ENCODE measurements at places on chromosomes 2 and 18. TPM values are rescaled to one million over a fixed set of nuclear protein-coding genes. Genes with fewer than 3 reads are reported as not detected.

- H3K4me3 ChIP-seq = no peak overlapping the region
- H3K36me3 ChIP-seq = peaks cover 6% of the 10 kb centered on the region
- H3K27me3 ChIP-seq = no peaks in the 10 kb centered on the region
- no peak overlapping the region for H3K27ac ChIP-seq
- peaks cover 3% of the 10 kb centered on the region for H3K4me1 ChIP-seq
Measured at GRCh38 chr2:69483024-69483423, 45.8 kb upstream of the NFU1 start.

DNA sequence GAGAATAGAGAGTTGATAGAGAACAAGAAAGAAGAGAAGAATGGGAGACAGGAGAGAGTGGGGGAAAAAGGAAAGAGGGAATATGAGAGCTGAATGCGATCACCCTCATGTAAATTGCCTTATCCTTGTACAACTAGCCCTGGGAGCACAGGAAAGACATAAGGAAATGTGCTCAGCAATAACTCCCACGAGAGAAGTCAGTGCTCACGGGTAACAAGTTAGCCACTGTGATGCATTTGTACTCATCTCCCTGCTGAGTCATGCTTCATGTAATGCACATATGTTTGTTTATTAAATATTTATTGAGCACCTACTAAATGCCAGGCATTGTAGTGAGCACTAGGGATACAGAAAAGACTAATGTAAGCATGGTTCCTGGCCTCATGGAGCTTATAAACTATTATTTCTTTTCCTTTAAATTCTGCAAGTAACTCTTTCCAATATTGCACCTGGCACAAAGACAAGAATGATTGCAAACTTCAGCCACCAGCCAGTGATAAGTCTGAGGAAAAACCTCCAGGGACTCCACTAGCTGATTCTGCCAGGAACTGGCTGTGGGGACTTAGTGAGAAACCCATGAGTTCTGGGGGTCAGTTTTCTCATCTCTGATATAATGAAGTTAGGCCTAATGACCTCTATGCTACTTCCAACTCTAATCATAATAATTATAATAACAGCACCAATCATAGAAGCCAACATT lies 124.1 kb downstream of the LNPK start:
- no peaks in the 10 kb centered on the region for H3K36me3 ChIP-seq
- no peaks in the 10 kb centered on the region for H3K4me1 ChIP-seq

DNA sequence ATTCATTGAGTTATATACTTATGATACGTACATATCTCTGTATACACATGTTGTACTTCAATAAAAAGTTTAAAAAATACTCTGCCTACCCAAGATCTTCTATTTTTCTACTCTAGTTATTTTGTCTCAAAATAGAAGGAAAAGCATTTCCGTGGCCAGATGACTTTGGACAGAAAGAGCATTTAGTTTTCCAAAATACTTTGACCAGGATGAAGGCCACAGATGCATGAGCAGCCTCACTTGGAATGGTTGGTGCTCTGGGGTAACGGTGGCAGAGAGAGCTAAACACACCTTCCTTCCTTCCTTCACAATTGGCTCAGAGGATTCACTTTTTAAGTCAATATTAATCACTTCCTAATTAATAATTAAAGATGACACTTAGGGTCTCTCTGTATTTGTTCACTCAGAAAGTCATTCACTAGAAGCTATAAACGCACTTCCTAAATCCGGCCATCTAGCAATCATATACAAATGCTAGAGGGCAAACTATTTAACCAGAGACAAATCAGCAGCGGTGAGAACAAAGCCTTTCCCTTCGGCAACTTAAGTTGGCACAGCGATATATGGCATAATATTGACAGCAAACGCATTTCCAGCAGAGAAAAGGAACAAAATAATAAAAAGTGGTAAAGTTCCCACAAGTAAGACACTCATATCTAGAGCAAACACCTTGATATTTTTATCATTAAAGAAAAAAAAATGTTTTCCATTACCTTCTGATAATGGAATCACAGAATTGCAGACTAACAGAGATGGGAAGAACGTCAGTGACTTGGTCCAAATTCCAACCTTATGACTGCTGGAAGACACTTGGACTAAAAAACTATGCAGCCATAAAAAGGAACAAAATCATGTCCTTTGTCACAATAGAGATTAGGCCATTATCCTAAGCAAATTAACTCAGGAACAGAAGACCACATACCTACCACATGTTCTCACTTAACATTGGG lies 55.9 kb upstream of the NARS1 start:
- no peaks in the 10 kb centered on the region for H3K27me3 ChIP-seq
- no peaks in the 10 kb centered on the region for H3K4me1 ChIP-seq
- DNase-seq = no peak
- H3K36me3 ChIP-seq = peaks cover 70% of the 10 kb centered on the region
- peak overlapping the region; percentile 12 for H3K27ac ChIP-seq

GRCh38 chr2:104583811-104584210 lies 270.1 kb upstream of the POU3F3 start:
- no peak overlapping the region for H3K27ac ChIP-seq
- DNase-seq = no peak
- H3K4me3 ChIP-seq = no peak overlapping the region
- H3K4me1 ChIP-seq = no peaks in the 10 kb centered on the region

DNA sequence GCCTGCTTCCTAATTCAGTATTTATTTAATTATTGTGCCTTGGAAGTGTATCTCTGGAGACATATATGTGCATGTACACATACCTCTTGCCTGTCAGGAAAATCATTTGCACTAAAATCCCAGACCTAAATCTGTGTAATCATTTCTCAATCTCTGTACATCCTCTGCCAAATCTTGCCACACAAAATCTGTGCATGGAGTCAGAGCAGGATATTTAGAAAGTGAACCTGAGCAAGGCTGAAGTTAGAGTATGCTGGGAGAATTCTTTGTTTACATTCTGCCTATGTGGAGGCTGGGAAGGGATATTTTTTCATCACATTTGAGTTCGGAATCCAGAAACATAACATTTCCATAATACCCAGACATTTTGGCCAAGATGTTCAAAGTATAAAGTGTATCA lies 9.3 kb downstream of the XRCC5 start:
- no peak overlapping the region for H3K27ac ChIP-seq
- H3K4me3 ChIP-seq = no peak overlapping the region
- H3K4me1 ChIP-seq = peaks cover 16% of the 10 kb centered on the region

GRCh38 chr2:221552291-221552690 lies 19.8 kb downstream of the EPHA4 start:
- H3K27me3 ChIP-seq = no peaks in the 10 kb centered on the region
- H3K27ac ChIP-seq = no peak overlapping the region
- DNase-seq = no peak
- no peaks in the 10 kb centered on the region for H3K36me3 ChIP-seq
- H3K4me3 ChIP-seq = no peak overlapping the region

The ACKR3 gene
- 26.8 TPM for total RNA-seq

DNA sequence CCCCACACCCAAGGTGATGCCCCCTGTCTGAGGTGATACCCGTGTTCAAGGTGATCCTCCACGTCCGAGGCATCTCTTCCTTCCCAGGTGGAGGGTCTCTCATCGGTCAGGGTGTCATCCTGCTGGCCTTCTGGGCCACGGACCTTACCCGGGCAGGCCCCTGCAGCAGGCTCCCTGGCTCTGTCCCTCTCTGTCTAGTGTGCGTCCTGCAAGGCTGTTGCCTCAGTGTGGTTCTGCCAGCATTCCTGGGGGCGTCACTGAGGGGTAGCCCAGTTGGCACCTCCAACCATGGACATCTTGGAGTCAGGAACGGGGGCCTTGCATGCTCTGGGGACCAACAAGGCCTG lies 5.6 kb upstream of the PER2 start:
- peaks cover 9% of the 10 kb centered on the region for H3K27me3 ChIP-seq
- DNase-seq = no peak
- peaks cover 9% of the 10 kb centered on the region for H3K4me1 ChIP-seq
- H3K36me3 ChIP-seq = no peaks in the 10 kb centered on the region
- no peak overlapping the region for H3K4me3 ChIP-seq

- H3K27me3 ChIP-seq = no peaks in the 10 kb centered on the region
- peaks cover 10% of the 10 kb centered on the region for H3K4me1 ChIP-seq
- no peaks in the 10 kb centered on the region for H3K36me3 ChIP-seq
- no peak for DNase-seq
Measured at GRCh38 chr2:25853038-25853638, 25.1 kb downstream of the ASXL2 start.

GRCh38 chr2:38907743-38908562 lies 18.3 kb downstream of the ARHGEF33 start:
- no peaks in the 10 kb centered on the region for H3K27me3 ChIP-seq
- no peak overlapping the region for H3K27ac ChIP-seq
- H3K4me1 ChIP-seq = no peaks in the 10 kb centered on the region
- no peak overlapping the region for H3K4me3 ChIP-seq
- no peak for DNase-seq

DNA sequence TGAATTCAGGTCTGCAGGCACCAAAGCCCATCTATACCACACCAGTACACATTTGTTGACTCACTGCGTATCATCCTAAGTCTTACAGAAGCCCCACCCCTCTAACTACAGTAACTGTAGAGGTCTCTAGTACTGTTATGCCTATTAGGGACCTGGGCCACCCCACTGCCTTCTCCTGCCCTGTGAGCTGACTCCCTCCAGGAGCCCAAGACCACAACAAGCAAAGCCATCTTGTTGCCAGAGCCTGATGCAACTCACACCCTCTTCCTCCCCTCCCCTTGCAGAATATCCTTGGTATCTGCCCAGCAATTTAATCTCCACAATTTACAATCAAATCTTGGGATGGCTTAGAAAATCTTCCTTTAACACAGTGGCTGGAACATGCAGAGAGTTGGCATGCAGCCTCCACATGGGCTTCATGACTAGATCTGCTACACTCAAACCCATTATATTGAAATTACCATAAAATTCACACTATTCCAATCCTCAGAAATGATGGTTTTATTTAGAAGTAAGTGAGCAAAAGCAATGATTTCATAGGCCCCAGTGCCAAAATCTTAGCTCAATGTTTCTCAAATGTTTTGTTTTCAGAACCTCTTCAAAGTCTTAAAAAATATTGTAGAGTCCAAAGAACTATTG lies 17.7 kb upstream of the CYP1B1 start:
- H3K36me3 ChIP-seq = no peaks in the 10 kb centered on the region
- DNase-seq = peak; percentile 48
- no peaks in the 10 kb centered on the region for H3K27me3 ChIP-seq

GRCh38 chr2:118049816-118050140 lies 35.9 kb upstream of the CCDC93 start:
- no peaks in the 10 kb centered on the region for H3K36me3 ChIP-seq
- no peak overlapping the region for H3K4me3 ChIP-seq

The ADI1 gene
- total RNA-seq = 51.3 TPM

GRCh38 chr2:60964651-60965498 lies 52.6 kb upstream of the PEX13 start:
- H3K4me1 ChIP-seq = peaks cover 14% of the 10 kb centered on the region
- no peaks in the 10 kb centered on the region for H3K36me3 ChIP-seq
- no peak for DNase-seq

The OR6B2 gene
- not detected for total RNA-seq

The USP40 gene
- 38.3 TPM for total RNA-seq

The NAT8 gene
- total RNA-seq = not detected

The TEKT4 gene
- not detected for total RNA-seq

DNA sequence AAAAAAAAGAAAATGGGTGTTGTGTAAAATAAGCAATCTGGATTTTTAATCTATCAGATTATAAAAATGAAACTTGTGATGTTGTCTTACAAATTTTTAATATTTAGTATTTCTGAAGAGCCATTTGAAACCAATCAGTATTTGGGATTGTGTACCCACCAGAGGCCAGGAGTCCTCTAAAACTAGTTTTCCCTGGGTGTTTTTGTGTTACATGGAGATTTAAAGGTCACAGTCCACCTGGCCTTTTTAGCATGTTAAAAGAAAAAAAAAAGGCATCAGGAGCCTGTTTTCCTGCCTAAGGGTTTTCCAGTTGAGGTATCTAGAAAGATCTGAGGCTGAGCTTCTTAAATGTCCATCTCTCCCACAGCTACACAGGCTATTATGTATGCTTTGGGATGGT lies 221.7 kb downstream of the LTBP1 start:
- H3K36me3 ChIP-seq = no peaks in the 10 kb centered on the region
- no peak overlapping the region for H3K4me3 ChIP-seq
- H3K4me1 ChIP-seq = peaks cover 45% of the 10 kb centered on the region
- H3K27me3 ChIP-seq = no peaks in the 10 kb centered on the region
- no peak for DNase-seq

- no peaks in the 10 kb centered on the region for H3K27me3 ChIP-seq
- H3K36me3 ChIP-seq = no peaks in the 10 kb centered on the region
- no peak for DNase-seq
Measured at GRCh38 chr18:60191926-60192325, 180.6 kb downstream of the MC4R start.

The TSGA10 gene
- total RNA-seq = 5.0 TPM

The CIB4 gene
- total RNA-seq = not detected

The HNMT gene
- 100 TPM for total RNA-seq

The SIX3 gene
- not detected for total RNA-seq

- H3K27ac ChIP-seq = no peak overlapping the region
- H3K4me3 ChIP-seq = no peak overlapping the region
- no peaks in the 10 kb centered on the region for H3K36me3 ChIP-seq
Measured at GRCh38 chr2:156812496-156812895, 376.3 kb downstream of the GPD2 start.

DNA sequence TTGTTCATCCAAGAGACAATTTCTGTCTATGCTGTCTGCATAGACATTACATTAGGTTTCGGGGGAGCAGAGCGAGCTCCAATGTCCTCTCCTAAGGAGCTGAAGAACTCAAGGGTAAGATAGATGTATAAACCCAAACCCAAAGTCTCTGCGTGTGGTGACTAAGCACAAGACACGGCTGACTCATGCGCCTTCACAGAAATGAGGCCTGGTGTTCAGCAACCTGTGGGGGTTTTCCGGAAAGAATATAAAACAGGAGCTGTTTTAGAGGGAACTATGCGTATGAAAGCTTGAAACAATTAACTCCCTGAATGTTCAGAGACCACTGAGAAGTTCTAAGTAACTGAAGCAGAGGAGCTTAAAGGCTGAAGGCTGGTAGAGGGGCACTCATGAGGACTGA lies 154.7 kb downstream of the SOX11 start:
- H3K4me1 ChIP-seq = no peaks in the 10 kb centered on the region
- no peaks in the 10 kb centered on the region for H3K36me3 ChIP-seq
- H3K27me3 ChIP-seq = no peaks in the 10 kb centered on the region
- no peak overlapping the region for H3K4me3 ChIP-seq
- no peak overlapping the region for H3K27ac ChIP-seq
- no peak for DNase-seq

GRCh38 chr2:24972315-24972961 lies 683 bp upstream of the DNAJC27 start:
- no peaks in the 10 kb centered on the region for H3K27me3 ChIP-seq
- DNase-seq = peak; percentile 69
- H3K36me3 ChIP-seq = no peaks in the 10 kb centered on the region
- H3K27ac ChIP-seq = peak overlapping the region; percentile 98
- peak overlapping the region; percentile 93 for H3K4me3 ChIP-seq

DNA sequence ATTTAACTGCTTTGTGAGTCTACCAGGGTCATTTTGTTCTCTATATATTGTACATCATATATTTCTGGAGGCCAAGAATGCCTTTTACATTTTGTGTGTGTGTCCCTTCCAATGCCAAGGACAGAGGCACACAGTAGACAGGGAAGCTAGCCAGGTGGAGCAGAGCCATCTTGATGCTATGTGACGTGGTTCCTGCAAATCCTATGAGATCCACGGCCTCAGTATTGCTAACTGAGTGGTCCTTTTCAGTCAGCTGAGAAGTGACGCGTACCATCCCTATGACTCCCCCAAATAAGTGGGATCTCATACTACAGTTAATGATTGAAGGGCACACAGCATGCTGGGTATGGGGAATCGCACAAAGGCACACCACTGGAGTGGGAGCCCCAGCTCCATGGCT lies 27.3 kb downstream of the CCDC141 start:
- no peak for DNase-seq
- no peak overlapping the region for H3K4me3 ChIP-seq
- no peak overlapping the region for H3K27ac ChIP-seq
- no peaks in the 10 kb centered on the region for H3K36me3 ChIP-seq
- H3K27me3 ChIP-seq = no peaks in the 10 kb centered on the region
- no peaks in the 10 kb centered on the region for H3K4me1 ChIP-seq
